DMS 273 treated with DMSO at 0.1 percent for 48 hours (cell line): ENCODE measurements at places on chromosomes 1 and 21.

- DNase-seq = no peak
Observed at GRCh38 chr1:204567071-204567470, 50.9 kb downstream of the MDM4 start.

DNA sequence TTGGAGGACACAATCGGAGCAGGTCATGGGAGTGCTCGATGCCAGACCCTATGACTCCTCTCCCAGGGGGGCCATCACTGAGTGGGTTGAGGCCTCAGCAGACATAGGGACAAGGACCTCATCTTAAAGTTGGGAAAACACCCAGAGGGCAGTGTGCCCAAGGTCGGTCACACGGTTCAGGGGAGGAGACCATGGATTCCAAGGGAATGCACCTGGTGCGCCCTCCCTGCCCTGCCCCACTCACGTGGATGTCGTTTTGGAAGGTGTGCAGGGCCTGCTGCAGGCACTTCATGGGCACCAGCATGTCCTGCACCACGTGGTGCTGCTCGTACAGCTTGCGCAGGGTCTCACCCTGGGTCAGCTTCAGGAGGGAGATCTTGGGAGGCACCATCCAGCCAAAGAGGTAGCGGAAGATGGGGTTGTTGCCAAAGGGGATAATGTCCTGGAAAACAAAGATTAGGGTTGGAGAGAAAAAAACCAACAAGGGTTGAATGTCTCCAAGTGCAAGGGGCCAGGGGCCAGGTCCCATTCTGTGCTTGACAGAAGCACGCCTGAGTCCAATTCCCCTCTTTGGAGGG is 33.1 kb downstream of the DHCR24 start:
- no peak for DNase-seq

DNA sequence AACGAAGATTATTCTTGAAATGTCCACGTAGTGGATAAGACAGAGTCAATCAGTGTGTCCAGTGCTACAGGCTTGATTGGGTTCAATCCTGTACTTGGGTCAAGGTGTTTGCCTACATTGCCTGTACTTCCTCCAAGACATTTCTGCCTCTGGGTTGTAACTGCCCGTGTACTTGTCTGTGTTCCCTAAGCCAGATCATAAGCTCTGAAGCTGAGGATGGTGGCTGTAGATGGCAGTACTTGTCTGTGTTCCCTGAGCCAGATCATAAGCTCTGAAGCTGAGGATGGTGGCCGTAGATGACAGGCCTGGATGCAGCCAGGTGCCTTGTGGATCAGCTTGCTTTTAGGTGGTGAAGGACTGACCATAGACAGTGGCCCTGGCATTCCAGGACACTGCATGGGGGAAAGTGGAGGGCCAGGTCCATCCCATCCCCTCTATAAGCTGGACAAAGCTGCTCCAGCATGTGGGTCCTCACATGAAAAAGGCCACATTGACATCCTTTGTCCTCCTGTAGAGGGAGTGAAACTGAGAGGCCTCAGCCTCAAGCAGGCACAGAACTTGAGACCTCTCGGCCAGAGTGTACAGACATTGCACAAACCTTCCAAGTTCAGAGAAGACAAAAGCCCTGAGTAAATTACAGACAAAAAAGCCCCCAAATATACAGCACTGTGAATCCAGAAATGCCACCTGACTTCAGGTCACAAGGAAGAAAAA is 2.0 kb upstream of the SRM start:
- DNase-seq = no peak

DNA sequence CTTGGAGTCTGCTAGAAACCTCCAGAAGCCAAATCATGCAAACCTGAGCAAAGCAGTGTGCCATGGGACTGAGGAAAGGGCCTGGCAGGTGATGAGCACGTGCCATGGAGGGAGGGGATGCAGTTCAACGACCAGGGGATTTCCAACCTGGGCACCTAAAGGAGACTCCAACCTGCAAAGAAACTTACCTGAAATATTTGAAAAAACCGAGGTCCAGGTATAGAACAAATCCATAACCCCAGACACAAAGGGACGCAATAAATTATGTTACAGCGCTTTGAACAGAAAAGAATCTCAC is 8.9 kb downstream of the UBASH3A start:
- DNase-seq = no peak

DNA sequence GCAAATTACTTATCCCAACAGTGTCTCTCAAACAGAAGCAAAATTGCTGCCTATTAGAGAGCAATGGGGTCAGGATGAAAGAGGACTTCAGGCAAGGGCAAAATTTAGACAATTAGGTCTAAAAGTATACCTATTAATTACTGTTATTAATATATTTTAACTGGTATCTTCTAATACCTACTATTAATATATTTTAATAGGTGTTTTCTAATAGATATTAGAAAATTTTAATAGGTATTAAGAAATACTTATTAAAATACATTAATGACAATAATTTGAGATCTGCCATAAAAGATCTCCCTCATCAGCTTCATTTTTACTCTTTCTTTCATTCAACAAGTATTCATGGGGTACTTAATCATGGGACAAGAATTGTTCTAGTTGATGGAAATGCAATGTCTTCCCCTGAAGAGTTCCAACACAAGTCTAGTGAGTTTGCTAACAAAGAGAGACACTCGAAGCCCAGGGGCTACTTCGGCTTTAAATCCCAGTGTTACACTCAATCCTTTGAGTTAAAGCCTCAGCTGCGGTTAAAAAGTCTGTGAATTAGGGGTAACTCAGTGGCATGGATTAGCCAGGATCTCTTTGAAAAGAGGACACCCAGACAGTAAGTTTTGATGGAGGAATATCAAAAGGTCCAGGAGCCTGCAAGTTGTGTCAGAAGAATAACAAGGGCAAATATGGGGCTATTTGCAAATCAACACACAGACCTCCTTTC is 44.1 kb downstream of the STYXL2 start:
- no peak for DNase-seq
